ENCODE measurements at places on chromosomes 7 and 10.

DNA sequence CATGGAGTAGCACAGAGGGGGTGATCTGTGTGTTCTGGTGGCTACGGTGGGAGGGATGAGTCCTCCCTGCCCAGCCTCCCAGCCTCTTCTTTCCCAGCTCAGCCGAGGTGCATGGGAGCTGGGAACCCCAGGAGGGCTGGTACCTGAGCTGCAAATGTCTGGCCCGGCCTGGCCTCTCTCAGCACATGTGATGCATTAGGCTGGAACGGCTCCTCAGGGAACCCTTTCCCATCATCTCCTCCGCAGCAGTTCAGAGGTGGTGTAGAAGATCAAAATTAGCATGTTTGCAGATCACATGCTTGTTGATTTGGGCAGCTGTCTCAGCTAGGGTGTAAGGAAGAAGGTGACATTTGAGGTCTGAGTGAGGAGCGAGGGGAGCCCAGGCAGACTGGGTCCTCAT is 126.6 kb downstream of the EMX2 start:
- DNase-seq, result no peak

- no peak for DNase-seq
Observed at GRCh38 chr10:77247031-77247990, 390.3 kb downstream of the KCNMA1 start.

- no peak for DNase-seq
Observed at GRCh38 chr10:32038777-32039176, 17.4 kb downstream of the KIF5B start.

GRCh38 chr7:116724560-116725231 is 52.7 kb downstream of the MET start:
- no peak for DNase-seq

- no peak for DNase-seq
Observed at GRCh38 chr10:50398823-50399222, 147.5 kb upstream of the ASAH2 start.

All from stimulated activated CD8-positive, alpha-beta memory T cell treated with anti-CD3 and anti-CD28 coated beads, Interleukin-4, amount 100 ng/mL, for 48 hours (primary cell).